Colonic mucosa (tissue), 4 donors: ENCODE measurements at places on chromosomes 7 and 10. TPM values are rescaled to one million over a fixed set of nuclear protein-coding genes. Genes with fewer than 3 reads are reported as not detected.

- no peak overlapping the region for H3K4me3 ChIP-seq
- H3K4me1 ChIP-seq, result no peaks in the 10 kb centered on the region
- no peak for DNase-seq
- no peak overlapping the region for H3K27ac ChIP-seq
Measured at GRCh38 chr7:20574784-20575720, 40.4 kb upstream of the ABCB5 start.

GRCh38 chr7:158821171-158822031 is 7.9 kb downstream of the ESYT2 start:
- no peaks in the 10 kb centered on the region for H3K36me3 ChIP-seq
- peak overlapping the region; percentile 84 for H3K27ac ChIP-seq
- H3K4me3 ChIP-seq, result no peak overlapping the region
- peaks cover 30% of the 10 kb centered on the region for H3K4me1 ChIP-seq

DNA sequence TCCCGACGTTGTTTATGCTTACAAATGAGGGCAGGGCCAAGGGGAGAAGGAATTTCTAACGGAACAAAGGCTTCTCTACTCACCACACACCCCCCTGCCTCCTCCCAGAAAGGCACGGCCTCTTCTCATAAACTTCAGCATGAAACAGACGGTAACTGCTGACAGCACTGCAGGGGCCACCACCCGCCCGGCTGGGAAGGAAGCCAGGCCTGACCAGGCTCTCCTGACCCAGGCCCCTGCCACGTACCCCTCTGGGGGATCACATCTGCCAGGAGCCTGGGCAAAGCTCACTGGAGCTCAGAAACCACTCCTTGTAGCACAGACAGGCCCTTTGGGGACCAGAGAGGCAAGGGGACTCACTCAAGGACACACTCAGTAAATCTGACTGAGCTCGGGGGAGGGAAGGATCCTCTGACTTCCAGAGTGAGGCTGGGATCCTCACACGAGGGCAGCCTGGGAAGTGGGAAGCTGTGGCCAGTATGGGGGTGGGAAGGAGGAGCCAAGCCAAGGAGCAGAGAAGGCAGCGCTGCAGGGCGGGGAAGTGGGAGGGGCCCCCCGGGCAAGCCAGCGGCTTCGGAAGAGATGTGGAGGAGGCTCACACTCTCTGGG is 46.1 kb downstream of the ZCCHC24 start:
- H3K27ac ChIP-seq, result peak overlapping the region; percentile 60
- DNase-seq, result peak; percentile 81
- peaks cover 3% of the 10 kb centered on the region for H3K4me1 ChIP-seq
- no peaks in the 10 kb centered on the region for H3K27me3 ChIP-seq
- H3K4me3 ChIP-seq, result no peak overlapping the region
- H3K36me3 ChIP-seq, result no peaks in the 10 kb centered on the region

The STAG3 gene
- 1.4 TPM for total RNA-seq

The HTR5A gene
- total RNA-seq, result not detected

GRCh38 chr7:128307061-128307460 is 36.6 kb downstream of the RBM28 start:
- DNase-seq, result no peak
- H3K4me1 ChIP-seq, result no peaks in the 10 kb centered on the region
- no peak overlapping the region for H3K4me3 ChIP-seq
- H3K27me3 ChIP-seq, result no peaks in the 10 kb centered on the region

The GIMAP7 gene
- 5.6 TPM for total RNA-seq

DNA sequence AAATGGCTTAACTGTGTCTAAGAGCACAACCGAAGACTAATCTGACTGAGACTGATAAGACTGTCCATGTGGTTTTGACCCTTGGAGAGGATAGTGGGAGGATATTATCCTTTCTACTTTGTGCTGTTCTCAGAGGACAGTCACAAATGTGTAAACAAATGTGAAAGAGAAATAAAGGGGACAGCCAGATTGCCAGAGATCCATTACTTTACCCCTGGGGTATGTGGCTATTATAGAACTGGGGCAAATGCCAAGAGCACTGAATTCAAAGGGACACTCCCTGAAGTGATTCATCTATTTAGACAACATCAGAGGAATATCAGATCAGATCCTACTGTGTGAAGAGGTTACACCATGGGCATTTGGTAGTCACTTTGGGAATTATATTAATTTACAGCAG is 154.7 kb downstream of the RNLS start:
- H3K27me3 ChIP-seq, result no peaks in the 10 kb centered on the region
- H3K4me1 ChIP-seq, result no peaks in the 10 kb centered on the region
- no peaks in the 10 kb centered on the region for H3K36me3 ChIP-seq
- H3K27ac ChIP-seq, result no peak overlapping the region
- H3K4me3 ChIP-seq, result no peak overlapping the region

GRCh38 chr10:122254831-122255230 is 16.3 kb upstream of the BTBD16 start:
- H3K27ac ChIP-seq, result no peak overlapping the region
- H3K4me3 ChIP-seq, result no peak overlapping the region
- H3K36me3 ChIP-seq, result no peaks in the 10 kb centered on the region
- H3K4me1 ChIP-seq, result no peaks in the 10 kb centered on the region
- no peak for DNase-seq
- H3K27me3 ChIP-seq, result no peaks in the 10 kb centered on the region

GRCh38 chr7:105934572-105935185 is 28.4 kb upstream of the CDHR3 start:
- H3K36me3 ChIP-seq, result no peaks in the 10 kb centered on the region
- H3K4me3 ChIP-seq, result no peak overlapping the region
- no peaks in the 10 kb centered on the region for H3K4me1 ChIP-seq
- no peak for DNase-seq
- H3K27ac ChIP-seq, result no peak overlapping the region

DNA sequence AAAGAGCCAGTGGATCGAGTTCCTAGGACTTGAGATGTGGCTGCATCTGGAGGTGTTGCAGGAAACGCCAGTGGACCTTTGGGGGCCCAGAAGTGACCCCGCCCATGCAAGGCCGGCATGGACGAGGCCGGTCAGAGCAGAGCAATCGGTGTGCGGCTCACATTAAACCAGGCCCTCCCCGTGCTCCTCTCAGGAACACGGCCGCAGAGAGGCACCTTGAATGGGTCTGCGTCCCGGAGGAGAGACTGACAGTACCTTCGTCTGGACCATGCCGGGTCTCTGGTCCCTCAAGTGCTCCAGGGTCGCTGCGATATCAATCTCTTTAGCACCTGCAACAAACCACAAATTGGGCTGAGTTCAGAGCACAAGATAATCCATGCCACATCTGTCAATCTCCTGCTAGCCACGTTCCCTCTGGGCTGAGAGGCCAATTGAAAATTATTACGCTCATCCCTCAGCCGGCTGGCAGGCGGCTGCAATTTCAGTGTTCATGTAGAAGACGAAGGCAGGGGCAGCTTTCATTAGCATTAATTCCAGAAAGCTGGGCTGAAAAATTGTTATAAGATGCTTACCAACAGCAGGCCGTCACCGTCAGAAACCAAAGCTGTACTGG is 212.0 kb downstream of the DNAJB6 start:
- no peak overlapping the region for H3K4me3 ChIP-seq
- DNase-seq, result no peak
- H3K36me3 ChIP-seq, result no peaks in the 10 kb centered on the region

DNA sequence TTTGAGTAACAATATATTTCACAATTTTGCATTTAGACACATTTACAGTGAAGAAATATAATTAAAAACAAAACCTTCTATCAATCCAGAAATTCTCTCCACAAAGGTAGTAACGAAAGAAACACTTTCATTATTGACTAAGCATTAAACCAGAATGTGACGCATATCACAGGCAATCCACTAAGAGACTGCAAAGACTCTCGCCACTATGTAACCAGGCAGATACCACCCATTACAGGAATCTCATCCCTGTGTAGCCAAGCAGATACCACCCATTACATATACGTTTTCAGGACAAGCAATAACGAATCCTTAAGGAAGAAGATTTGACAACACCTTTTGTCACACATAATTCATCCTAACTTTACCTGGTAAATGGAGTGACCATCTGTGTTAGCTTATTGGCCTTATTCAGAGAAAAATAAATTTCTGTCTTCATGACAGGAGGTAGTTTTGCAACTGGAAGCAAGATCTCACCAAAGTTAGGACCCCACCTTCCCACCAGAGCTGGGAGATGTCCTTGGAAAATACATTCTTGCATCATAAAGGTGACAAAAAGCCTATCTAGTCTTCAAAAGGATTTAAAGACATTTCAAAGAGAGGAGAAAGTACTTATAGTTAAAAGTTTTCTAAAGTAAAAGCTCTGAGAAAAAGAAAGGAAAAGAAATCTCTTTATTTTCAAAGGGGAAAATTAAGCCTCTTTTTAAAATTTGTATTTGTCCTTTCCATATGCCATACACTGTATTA is 30.8 kb downstream of the LRRC17 start:
- no peak overlapping the region for H3K4me3 ChIP-seq
- no peaks in the 10 kb centered on the region for H3K4me1 ChIP-seq
- H3K27me3 ChIP-seq, result no peaks in the 10 kb centered on the region
- no peak for DNase-seq
- H3K36me3 ChIP-seq, result no peaks in the 10 kb centered on the region

The DLG5 gene
- total RNA-seq, result 26.1 TPM

GRCh38 chr7:149624006-149624405 is 126.4 kb upstream of the ZNF746 start:
- no peaks in the 10 kb centered on the region for H3K27me3 ChIP-seq
- peak overlapping the region; percentile 99 for H3K4me3 ChIP-seq

- no peak overlapping the region for H3K27ac ChIP-seq
- no peaks in the 10 kb centered on the region for H3K27me3 ChIP-seq
- DNase-seq, result no peak
- no peak overlapping the region for H3K4me3 ChIP-seq
- H3K4me1 ChIP-seq, result no peaks in the 10 kb centered on the region
Measured at GRCh38 chr10:9743639-9744038, 1274.0 kb upstream of the CELF2 start.

- no peak overlapping the region for H3K27ac ChIP-seq
- DNase-seq, result no peak
- H3K27me3 ChIP-seq, result no peaks in the 10 kb centered on the region
- no peaks in the 10 kb centered on the region for H3K4me1 ChIP-seq
- H3K4me3 ChIP-seq, result no peak overlapping the region
Measured at GRCh38 chr7:95298091-95298490, 26.2 kb downstream of the PON1 start.

The NUDT13 gene
- 1.8 TPM for total RNA-seq

DNA sequence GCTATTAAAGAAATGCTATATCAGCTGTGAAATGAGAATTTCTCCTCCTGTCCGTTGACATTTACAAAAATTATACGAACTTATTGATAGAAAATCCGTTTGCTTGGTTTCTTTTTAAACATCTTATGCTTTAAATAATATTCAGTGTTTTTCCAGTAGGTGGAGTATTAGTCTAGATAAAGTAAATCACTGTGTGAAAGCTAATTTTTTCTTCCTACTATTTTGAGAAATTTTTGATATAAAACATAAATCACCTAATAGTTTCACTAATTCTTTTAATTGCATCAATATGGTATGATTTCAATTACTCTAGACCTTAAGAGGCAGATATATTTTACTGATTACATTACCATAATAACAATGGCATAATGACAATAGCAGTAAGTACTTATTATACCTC is 335.2 kb upstream of the C7orf33 start:
- no peaks in the 10 kb centered on the region for H3K27me3 ChIP-seq
- H3K27ac ChIP-seq, result no peak overlapping the region
- no peaks in the 10 kb centered on the region for H3K36me3 ChIP-seq
- no peak overlapping the region for H3K4me3 ChIP-seq

The CALHM2 gene
- total RNA-seq, result 3.5 TPM

DNA sequence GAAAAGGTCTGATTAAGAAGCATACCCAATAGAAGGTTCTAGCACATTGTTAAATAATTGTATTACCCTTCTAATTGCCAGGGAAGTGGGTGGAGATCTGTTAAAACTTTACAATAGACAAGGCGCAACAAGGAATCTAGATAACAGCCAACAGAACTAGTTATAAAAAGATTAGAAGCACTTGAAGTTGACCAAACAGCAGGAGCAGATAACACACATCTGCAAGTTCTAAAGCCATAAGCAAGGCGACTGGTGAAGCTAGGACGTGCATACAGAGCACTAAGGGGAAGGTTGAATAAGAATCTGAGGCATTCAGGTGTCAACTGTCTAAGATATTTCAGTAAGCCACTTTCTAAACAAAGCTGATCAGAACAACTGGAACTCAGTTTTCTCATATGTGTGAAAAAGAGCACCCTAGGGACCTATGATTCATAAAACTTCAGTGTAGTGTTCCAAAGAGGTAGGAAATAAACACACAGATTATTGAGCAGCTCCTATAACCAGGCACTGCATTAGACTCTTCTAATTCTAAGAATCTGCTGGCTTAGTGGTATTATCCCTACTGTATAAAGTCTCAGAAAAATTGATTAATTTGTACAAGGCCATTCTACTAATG is 111.2 kb downstream of the SAMD9 start:
- DNase-seq, result peak; percentile 25
- no peaks in the 10 kb centered on the region for H3K27me3 ChIP-seq
- no peak overlapping the region for H3K4me3 ChIP-seq
- H3K27ac ChIP-seq, result no peak overlapping the region
- H3K4me1 ChIP-seq, result no peaks in the 10 kb centered on the region

DNA sequence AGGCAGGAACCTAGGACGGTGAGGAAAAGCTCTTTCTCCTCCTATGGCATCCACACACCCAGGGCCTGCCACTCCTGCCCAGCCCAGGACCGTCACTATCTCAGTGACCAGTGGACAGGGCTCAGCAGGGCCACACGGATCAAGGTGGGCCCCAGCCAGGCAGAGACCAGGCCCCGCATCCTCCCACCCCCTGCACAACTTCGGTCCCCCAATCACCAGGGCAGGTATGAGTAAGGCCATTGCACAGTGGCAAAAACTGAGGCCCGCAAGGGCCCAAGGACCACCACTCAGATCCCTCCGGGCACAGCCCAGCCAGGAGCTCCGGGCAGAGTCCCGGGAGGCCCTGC is 30.3 kb downstream of the OAT start:
- peak overlapping the region; percentile 51 for H3K4me3 ChIP-seq
- H3K27me3 ChIP-seq, result no peaks in the 10 kb centered on the region
- no peaks in the 10 kb centered on the region for H3K36me3 ChIP-seq
- no peak overlapping the region for H3K27ac ChIP-seq
- H3K4me1 ChIP-seq, result peaks cover 4% of the 10 kb centered on the region

- H3K4me3 ChIP-seq, result no peak overlapping the region
- no peak for DNase-seq
- H3K4me1 ChIP-seq, result peaks cover 19% of the 10 kb centered on the region
- H3K27ac ChIP-seq, result no peak overlapping the region
Measured at GRCh38 chr10:80492848-80493521, 38.9 kb downstream of the TSPAN14 start.

DNA sequence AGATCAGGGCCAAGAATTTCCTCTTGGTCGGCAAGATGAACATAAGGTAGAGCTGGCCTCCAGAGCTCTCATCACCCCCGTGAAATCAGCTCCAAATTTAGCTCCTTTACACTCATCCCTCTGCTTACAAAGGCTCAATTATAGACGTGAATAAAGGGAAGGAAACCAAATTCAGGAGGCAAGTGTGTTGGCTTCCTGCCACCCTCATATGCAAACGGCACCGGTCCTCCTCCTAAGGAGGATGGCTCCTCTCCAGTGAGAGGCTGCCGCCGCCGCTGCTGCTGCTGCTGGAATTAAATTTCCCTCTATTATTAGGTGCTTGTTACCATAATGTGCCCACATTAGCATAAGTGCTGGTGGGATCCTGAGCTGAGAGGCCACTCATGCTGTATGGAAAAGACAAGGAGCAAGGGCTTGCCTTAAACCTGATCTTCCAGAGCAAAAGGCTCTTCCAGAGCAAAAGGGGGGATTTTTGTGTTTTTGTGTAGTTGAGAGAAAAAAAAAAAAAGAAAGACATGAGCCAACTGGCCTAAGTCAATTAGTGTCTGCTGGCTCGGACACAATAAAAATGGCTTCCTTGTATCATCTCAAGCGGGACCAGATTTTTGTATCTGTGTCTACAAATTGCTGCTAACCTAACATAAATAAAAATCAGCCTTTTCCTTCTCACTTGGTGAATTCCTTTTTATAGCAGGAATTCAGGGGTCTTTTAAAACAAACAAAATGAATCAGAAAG is 68.4 kb downstream of the CDHR3 start:
- H3K36me3 ChIP-seq, result no peaks in the 10 kb centered on the region
- no peak for DNase-seq
- H3K27me3 ChIP-seq, result no peaks in the 10 kb centered on the region
- H3K27ac ChIP-seq, result no peak overlapping the region
